A172 (cell line): ENCODE measurements at places on chromosomes 4 and X.
A peak's percentile ranks its signal among the peaks of the same experiment; 100 is the strongest.

- DNase-seq, result no peak
Observed at GRCh38 chr4:138344054-138344453, 101.9 kb upstream of the SLC7A11 start.

DNA sequence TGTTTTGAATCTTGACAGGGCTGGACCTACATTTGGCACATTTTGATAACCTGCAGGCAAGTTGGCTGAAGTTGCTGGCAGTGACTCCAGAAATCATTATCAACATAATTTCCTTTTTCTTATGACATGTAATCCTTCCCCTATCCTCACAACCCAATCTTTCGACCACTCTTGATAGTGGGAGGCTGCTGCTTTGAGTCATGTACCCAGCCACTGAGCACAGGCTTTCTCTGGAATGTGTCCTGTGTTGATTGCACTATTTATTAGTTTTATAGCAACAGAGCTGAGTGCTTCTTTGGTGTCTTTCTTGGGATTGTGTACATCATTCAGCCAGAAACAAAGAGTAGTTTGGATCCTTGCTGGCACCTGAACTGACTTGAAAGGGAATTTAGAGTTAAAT is 183.1 kb upstream of the LEF1 start:
- no peak for DNase-seq

DNA sequence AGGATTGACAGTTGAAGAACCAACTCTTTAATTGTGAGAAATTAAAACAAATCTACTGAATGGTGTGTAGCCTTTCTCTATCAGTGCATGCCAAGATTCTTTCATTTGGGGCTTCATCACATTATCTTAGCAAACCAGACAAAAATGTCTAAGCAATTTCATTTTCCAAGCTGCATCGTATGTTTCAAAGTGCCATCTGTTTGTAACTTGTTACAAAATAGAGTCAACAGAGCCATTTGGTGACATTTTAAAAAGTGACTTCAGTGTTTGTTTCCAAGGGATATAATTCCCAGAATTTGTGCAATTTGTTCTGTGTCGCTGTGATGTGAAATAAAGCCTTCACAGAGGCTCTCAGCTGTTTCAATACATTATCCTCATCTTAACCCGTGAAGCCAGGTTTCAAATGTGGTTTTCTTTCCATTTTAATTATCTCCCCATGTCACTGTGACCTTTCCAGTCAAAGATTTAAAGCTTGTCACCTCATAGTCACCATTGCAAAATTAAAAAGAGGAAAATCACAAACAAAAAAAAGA is 46.0 kb upstream of the C1QTNF7 start:
- DNase-seq, result no peak

GRCh38 chr4:42278709-42279324 is 118.5 kb upstream of the SHISA3 start:
- DNase-seq, result no peak

GRCh38 chrX:47200385-47201150 is 6.9 kb downstream of the UBA1 start:
- DNase-seq, result peak; percentile 71
